ENCODE measurements at places on chromosomes 3 and 15.
A peak's percentile ranks its signal among the peaks of the same experiment; 100 is the strongest.

GRCh38 chr3:65288776-65289175, 601.0 kb upstream of the ADAMTS9 start:
- DNase-seq, result no peak

DNA sequence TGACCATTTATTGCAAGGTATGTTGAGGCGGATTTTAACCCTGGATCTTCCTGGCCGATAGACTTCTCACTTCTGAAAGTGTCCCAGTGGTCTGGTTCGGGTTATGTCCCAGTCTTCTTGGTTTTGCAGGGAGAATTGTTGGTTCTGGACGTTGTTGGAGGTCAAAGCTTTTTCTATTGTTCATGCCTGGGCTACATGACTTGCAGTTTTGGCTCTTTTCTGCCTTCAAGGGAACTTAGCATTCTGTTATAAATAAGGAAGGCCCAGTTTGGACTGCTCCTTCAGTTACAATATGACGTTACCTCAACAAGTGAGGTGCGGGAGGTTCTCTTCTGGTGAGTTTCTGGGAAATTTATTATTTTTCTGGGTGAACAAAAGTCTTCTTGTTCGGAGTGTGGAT, 614.3 kb downstream of the DIPK2A start:
- peak; percentile 52 for DNase-seq

- no peak for DNase-seq
Observed at GRCh38 chr3:15664144-15664543, 62.6 kb downstream of the BTD start.

GRCh38 chr3:69562020-69562419, 176.1 kb upstream of the FRMD4B start:
- no peak for DNase-seq

- DNase-seq, result no peak
Observed at GRCh38 chr3:11185564-11186317, 31.4 kb downstream of the HRH1 start.

Data from AML-193 (cell line).